ENCODE measurements at places on chromosomes 2 and 18. TPM values are rescaled to one million over a fixed set of nuclear protein-coding genes. Genes with fewer than 3 reads are reported as not detected.

SLC5A7 gene
- not detected for total RNA-seq

RUFY4 gene
- 0.77 TPM for total RNA-seq

IKZF2 gene
- 11.9 TPM for total RNA-seq

POTEC gene
- total RNA-seq, result not detected
